ENCODE measurements at places on chromosomes 1 and 21.

GRCh38 chr21:42352441-42353095 is 1.8 kb upstream of the TFF2 start:
- DNase-seq: no peak

DNA sequence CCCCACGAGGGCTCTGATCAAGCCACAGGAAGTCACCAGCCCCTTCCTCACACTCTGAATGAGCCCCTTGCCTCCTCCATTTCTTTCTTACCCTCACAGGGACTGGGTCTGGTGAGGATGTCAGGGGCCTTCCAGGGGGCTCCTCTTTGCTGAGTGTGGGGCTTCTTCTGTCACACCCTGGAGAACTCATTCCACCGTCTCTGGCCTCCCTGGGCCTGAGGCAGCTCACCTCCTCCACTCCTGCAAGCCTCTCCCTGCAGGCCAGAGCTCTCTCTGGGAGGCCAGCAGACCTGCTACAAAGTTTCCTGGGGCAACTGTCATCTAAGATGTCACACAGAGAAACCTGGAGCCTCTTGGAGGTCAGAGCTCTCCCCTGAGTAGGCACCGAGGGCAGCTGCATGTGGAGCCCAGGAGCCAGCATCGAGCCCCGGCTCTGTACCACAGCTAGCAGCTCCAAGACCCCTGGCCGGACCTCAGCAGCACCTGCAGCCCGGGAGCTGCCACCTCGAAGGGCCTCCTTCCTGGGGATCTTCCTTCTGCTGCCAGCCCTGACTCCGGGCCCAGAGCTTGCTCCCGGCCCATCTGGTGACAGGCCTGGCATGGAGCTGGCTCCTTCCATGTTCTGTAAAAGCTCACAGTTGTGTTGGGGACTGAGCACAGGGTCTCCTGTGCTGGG is 1.1 kb downstream of the SPOCD1 start:
- no peak for DNase-seq

DNA sequence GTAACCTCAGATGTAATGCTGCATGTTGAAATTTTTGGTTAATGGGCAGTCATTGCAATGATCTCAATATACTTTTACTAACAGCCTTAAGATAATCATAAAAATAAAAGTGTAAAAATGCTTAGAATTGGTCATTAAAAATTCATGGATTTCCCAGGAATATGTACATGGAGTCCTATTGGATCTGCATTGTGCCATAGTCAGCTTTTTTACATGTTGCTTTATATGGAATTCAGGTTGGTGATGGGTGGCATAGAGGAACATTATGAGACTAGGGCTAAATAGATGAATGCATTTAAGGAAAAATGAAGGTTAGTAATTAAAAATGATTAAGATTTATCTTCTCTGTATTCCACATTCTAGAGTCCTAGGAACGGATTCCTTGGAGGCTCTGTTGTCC is 103.2 kb downstream of the SLC35F3 start:
- no peak for DNase-seq

DNA sequence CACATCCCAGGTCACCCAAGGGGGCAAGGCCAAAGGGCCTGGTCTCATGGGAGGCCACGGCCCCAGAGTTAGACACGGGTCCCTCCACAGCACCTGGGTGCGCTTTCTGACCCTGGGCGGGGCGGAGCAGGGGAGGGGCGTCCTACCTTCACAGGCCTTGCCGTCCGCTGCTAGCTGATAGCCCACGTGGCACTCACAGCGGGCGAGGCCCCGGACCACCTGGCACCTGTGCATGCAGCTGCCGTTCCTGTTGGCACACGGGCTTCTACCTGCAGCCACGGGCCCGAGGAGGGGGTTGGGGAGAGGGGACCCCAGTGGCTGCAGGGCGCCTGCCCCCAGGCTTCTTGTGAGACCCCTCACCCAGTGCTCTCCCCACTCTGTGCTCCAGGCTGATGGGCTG is 59.9 kb downstream of the ARHGEF16 start:
- DNase-seq: no peak
